ENCODE measurements at places on chromosomes 7 and 10.

- ATAC-seq: no peak
Measured at GRCh38 chr10:105148456-105148855, 507.4 kb downstream of the SORCS3 start.

GRCh38 chr7:6279937-6280336, 7.5 kb upstream of the CYTH3 start:
- no peak for ATAC-seq

- peak; percentile 96 for ATAC-seq
Measured at GRCh38 chr10:72846238-72846637, 47.3 kb upstream of the OIT3 start.

DNA sequence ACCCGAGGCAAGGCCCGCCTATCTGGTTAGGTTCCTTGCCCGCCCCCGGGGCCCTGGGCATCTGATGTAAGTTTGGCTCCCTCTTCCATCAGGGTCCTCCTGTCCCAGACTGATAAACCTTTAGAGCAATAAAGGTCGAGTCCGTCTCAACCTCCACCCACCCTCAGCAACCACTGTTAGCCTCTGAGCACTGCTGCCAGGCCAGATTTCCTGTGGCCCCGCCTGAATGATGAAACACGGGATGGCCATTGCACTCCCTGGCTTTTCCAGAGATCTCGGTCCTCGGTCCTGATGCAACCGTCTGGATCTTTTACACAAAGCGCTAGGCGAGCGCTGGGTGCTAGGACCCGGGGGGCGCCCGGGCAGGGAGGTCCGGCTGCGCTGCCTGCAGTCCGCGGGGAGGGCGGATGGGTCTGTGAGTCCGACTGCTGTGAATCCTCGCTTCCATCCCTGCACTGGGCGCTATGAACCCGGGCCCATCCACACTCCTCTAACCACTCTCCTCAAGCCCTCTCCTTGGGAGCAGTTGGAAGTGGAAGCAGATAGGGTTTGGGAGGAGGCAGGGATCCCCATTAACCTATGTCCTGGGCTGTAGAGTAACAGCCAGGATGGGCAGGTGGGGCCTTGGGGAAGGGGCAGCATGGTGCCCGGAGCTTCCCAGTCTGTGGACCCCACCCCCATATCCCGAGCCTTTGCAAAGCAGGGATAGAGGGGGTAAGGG, 875 bp upstream of the DDIT4 start:
- peak; percentile 12 for ATAC-seq

GRCh38 chr7:102258073-102258748, 28.5 kb upstream of the SH2B2 start:
- no peak for ATAC-seq

DNA sequence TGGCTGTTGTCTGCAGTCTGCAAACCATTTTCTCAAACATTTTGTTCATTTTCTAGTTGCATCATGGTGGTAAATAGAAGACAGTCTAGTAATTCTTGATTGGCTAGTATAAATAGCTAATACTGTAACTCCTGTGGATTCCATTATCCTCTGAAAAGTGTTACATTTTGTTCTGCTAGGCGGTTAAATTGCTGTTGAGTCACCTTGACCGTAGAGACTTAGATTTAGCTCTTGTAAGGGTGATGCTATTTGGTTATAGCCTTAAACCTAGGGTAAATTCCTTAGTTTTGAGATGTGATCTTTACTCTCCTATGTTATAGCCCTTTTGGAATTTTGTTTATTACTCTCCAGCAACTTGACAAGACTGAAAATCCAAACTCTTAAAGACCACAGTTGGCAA, 58.8 kb downstream of the SHOC2 start:
- no peak for ATAC-seq

- no peak for ATAC-seq
Measured at GRCh38 chr10:11097686-11098085, 80.0 kb downstream of the CELF2 start.

DNA sequence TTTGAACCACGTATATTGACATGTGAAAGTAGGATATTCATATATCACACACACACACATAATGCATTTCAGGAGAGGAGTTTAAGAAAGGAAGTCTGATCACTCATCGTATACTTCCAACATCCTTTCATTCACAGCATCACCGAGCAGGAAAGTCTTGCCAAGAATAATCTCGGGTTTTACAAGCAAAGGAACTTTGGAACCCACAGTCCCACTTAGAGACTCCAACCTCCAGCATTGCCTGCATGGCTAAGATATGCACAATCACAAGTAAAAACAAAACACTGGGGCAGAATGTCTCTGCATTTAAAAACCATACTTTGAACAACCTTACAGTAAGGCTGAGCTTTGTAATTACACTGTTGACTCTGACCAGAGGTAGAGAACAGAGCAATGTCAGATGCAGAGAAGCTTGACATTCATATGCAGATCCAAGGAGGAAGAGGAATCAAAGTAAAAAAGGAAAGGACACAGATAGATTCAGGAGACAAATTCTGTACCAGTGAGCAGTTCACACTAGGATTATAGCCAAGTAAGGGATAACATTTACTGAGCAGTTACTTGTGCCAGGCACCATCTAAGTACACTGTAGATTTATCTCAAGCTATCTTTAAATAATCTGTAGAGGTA, 14.8 kb downstream of the THSD7A start:
- no peak for ATAC-seq

DNA sequence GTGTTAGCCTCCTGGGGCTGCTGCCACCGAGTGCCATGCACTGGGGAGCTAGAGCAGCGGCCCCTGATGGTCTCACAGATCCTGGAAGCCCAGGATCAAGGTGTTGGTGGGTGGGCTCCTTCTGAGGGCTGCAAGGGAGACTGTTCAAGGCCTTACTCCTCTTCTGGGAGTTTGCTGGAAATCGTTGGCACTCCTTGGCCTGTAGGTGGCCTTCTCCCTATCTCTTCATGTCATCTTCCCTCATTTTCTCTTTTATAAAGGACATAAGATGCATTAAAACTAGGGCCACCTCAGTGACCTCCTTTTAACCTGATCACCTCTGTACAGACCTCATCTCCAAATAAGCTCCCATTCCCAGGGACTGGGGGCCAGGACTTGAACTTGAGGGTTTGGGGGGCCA, 27.0 kb upstream of the ZNF862 start:
- ATAC-seq: no peak

- ATAC-seq: no peak
Measured at GRCh38 chr7:151188252-151188542, 1.1 kb upstream of the ASB10 start.

GRCh38 chr7:133354546-133355324, 101.9 kb downstream of the EXOC4 start:
- ATAC-seq: no peak

DNA sequence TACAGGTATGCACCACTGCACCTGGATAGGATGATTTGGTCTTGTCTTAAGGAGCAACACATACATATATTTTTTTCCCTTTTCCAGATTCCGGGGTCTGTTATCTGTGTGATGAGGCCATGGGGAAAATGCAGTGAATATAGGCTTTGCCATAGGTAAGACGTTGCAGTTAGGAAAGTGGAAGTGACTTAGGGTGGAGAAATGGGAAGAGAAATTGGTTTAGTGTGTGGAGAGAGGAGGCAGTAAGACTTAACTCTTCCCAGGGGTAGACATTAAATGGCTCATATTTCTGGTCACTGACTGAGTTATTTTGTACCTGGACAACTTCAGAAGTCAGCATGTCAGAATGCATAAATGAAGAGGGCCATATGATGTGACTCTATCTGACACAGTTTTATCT, 66.7 kb downstream of the PFKFB3 start:
- no peak for ATAC-seq

GRCh38 chr7:120373174-120373573, 100.2 kb downstream of the KCND2 start:
- peak; percentile 86 for ATAC-seq

DNA sequence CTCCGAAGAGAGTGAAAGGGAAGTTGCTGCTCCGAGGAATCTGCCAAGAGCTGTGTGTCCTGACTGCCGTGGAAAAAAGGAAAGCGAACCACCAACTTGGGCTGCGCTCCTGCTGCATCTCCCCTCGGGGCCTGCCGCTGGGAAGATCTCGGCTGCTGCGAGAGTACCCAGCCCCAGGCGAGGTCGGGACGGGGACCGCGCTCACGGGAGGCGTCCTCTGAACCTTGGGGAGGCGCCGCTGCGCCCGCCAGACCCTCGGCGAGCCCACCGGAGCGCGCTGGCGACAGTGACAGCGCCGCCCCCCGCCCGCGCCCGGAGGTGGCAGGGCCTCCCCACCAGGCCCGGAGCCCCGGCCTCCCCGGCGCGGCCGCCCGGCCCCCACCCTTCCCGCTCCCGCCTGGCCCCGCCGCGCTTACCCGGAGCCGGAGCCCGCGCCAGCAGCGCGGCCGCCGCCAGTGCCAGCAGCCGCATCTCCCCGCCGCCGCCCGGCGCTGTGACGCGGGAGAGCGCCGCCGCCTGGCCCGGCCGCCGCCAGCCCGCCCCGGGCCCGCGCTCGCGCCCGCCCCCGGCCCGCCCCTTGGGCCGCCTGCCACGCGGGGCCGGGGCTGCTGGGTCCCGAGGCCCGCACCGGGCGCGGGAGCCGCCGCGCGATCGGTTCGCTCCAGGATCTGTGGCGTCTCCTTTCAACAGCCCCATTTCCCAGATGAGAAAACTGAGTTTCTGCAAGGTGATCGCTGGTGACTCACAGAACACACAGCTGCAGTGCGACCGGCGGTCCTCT, at the start of gene VSTM4:
Gene VSTM4, minus strand, starts transcription at position 508 of the 781 bp plus-strand sequence. Its CDS starts 37 bp downstream, at position 471.
- ATAC-seq: peak; percentile 46

DNA sequence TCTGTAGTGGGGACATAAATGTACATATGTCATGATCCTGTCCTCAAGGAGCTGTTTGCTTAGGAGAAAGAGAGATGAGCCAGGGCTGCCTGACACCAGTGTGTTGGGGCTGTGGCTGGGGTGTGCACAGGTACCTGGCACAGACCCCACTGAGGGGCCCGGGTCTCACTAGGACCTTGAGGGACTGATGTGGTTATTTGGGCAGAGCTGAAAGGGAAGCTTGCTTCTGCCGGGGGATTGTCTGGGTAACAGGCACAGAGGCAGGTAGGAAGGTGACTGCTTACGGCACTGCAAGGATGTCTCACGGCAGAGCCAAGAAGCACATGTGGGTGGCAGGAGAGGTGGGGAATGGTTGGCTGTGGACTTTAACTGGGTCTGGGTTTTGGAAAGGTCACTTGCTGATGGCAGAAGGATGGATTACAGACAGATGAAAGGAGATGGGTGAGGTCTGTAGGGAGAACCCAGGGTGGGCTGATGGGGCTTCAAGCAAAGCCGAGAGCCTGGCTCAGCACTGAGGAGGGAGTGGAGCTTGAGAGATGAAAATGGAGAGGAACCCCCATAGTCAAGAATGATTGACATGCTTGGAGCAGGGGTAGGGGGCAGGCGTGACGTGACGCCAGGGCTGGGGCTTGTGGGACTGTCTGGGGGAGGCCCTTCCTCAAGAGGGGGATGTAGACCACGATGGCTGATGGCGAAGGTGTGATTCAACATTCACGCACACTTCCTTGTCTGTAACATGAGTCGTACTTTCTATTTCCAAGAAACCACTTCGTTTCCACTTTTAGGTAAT, 207.7 kb upstream of the SHH start:
- ATAC-seq: no peak

DNA sequence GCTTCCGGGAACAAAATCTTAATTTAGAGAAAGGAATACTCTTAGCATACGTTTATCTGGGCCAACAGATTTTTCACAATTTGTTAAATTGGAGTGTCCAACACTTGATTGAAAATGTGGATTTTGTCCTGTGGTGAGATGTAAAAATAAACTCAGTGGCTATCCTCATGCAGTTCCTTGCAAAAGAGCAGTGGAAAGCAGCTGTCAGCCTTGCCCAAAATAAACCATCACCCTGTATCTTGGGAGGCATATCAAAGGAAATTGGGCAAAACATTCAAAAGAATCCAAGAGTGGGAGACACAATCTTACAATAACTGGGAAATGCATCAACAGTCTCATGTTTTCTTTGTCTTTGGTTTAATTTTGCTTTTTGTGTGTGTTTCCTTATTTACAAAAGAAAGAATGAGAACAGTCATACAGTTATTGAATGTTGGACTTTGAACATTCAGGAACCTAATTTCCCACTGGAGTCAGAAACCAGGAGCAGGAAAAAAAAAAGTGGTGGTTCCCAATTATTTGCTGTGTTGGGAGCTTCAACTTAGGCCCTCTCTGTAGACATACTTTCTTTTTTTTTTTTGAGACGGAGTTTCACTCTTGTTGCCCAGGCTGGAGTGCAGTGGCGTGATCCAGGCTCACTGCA, 44.4 kb upstream of the DGKI start:
- ATAC-seq: no peak

DNA sequence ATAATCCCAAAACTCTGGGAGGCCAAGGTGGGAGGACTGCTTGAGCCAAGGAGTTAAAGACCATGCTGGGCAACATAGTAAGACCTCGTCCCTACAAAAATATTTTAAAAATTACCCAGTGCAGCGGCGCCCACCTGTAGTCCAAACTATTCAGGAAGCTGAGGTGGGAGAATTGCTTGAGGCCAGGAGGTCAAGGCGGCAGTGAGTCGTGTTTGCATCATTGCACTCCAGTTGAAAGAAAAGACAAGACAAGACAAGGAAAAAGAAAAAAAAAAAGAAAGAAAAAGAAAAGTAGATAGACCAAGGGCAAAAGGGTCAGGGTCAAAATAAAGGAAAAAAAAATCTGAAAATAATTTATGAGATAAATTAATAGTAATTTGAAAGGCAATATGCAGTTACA, 5.8 kb downstream of the ANXA7 start:
- ATAC-seq: no peak

- ATAC-seq: no peak
Measured at GRCh38 chr10:88170628-88171027, 307.2 kb downstream of the PTEN start.

GRCh38 chr10:73884017-73884416, 9.7 kb upstream of the CAMK2G start:
- ATAC-seq: no peak

DNA sequence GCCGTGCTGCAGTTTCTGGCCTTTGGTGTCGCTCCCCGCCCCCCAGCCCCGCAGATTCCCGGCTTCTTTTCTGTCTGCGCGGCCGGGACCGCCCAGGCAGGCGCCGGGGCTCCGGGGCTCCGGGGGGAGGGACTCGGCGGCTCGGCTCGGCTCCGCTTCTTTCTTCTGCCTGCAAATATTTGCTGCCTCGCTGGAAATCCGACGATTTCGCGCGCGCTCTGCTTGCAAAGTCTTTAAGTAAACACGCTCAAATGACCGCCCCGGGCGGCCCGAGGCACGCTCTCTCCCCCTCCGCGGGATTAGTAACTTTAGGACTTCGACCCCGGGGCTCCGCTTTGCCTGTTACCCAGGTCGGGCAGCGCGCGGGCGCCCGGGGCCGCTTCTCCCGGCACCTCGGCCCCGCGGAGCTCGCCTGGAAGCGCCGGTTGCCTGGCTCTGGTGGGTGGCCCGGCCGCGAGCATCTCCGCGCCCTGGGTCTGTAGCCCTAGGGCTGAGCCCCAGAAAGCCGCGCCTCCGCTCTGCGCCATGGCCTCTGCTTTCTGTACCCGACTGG, 3.9 kb upstream of the GATA3 start:
- ATAC-seq: no peak

DNA sequence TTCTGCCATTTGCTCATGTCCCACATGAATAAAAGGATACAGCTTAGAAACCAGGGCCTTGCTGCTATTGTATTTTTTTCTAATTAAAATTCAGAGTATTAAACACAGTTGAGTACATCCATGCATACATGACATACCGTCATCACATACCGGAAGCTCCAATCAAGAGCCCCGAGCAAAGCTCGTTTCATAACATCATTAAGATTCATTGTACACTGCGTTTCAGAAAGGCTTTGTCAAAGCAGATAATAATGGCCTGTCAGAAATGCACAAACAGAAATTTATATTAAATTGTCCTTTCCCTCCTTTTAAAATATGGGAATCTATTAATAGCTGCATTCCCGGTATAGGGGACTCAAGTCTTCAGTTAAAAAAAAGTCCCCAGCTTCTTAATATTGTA, 103.4 kb downstream of the PRTFDC1 start:
- ATAC-seq: peak; percentile 43
